ENCODE measurements at places on chromosomes 6 and 20.

DNA sequence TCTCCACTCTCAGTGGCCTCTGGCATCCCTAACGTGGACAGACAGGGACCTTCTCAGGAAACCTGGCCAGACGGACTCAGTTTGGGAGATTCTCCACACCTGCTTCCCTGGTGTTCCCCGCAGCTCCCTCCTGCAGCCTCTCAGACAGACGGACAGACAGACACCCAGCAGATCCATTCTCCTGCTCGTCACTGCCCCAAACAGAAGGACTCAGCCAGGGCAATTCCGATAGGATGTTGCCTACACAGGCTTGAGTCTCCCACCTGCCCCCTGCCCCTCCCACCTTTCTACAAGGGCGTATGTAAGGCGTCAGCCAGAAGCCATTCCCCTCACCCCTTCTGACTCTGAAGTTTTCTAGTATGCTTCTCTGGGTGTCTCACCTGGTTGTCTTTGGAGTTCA is 428 bp downstream of the CCM2L start:
- no peak for DNase-seq

- DNase-seq: no peak
Observed at GRCh38 chr6:42105156-42105648, 37.2 kb downstream of the C6orf132 start.

DNA sequence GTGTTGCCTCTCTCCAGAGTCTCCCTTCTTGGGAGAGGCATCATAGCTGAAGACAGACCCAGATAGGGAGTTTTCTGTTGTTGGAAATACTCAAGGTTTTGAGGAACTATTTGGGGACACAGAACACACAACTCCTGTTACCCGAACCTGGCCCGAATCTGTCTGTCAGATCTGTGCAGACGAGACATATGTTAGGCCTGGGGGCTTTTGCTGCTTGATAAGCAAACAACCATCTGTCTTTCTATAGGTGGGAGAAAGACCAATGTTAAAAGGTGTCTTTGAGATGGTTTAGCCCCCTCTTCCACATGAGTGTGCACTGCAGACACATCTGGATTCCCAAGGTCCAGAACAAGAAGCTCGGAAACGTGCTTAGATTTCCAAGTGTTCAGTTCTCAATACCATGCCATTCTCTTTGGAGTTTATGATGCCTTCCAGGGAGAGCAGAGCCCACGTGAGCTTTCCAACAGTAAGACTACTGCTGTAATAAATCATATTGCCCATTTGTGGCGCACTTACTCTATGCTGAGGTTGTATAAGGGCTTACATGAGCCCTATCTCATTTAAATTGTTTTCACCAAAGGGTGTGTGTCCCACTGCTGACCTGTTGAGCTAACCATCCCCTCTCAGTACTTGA is 3.8 kb upstream of the STX16 start:
- DNase-seq: no peak

- no peak for DNase-seq
Observed at GRCh38 chr6:31829633-31830283, 2.2 kb downstream of the HSPA1B start.

DNA sequence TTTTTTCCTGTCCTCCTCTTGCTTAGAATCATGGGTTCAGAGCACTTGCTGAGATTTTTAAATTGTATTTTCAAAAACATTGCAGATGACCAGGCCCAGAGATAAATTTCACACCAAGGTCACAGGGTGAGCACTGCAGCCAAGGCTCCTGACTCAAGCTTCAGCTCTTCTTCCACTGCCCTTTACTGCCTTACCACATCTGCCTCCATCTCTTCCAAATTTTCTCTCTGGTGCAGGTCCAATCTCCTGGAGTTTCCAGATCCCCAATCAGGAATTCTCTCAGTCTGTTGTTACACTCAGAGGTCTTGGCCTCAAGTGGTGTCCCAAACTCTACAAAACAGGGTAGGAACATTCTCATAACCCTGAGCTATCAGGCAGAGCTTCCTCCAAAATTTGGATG is 12.7 kb downstream of the SNAP25 start:
- DNase-seq: no peak

GRCh38 chr20:48975955-48976354 is 54.4 kb downstream of the ARFGEF2 start:
- no peak for DNase-seq

DNA sequence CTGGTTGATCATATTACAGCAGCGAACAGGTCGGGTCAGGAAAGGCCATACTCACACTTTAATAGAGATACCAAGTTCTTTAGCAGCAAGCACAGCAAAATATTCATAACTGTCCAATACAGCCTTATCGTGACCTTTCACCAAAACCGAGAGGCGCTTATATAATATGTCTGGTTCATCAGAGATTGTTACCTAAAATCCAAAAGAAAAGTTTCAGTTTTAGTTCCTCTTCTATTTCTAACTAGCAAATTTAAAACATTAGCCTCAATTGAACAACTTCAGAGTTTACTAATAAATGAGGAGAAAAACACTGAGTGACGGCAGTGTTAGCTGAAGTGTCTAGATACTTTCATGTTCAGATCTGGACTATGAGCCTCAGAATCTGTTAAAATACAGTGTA is 5.9 kb downstream of the MRPS10 start:
- DNase-seq: no peak

DNA sequence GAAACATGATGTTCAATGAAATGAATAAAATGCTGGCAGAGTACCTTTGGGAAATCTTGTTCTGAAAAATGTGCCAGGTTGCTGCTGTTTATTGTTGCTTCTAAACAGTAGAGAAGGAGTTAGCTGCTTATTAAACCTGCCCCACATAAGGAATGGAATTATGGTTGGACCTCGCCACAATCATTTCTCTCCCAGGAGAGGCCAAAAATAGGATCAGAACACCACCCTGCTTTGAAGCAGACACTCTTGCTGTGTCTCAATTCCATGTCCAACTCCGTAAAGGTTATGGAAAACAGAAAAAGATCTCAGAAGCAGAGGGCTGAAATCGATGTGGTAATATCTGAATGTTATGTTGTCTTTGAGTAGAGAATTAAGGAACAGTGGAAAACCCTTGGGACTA is 27.9 kb downstream of the AFG1L start:
- DNase-seq: no peak

DNA sequence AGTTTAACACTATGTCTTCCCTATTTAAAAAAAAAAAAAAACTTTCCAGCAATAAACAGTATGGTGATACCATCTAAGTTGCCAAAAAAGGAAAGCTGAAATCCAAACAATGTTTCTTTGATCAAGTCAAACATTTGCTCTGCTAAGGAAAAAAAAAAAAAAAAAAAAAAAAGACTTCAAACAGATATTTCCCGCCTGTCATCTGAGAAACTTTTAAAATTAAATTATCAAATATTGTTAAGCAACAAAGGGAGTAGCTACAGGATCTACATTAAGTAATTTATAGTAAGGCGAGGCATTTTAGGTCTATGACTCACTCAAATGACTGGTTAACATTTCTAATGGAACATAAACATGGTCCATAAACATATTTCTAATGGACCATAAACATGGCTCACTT is 121.2 kb downstream of the DST start:
- no peak for DNase-seq

DNA sequence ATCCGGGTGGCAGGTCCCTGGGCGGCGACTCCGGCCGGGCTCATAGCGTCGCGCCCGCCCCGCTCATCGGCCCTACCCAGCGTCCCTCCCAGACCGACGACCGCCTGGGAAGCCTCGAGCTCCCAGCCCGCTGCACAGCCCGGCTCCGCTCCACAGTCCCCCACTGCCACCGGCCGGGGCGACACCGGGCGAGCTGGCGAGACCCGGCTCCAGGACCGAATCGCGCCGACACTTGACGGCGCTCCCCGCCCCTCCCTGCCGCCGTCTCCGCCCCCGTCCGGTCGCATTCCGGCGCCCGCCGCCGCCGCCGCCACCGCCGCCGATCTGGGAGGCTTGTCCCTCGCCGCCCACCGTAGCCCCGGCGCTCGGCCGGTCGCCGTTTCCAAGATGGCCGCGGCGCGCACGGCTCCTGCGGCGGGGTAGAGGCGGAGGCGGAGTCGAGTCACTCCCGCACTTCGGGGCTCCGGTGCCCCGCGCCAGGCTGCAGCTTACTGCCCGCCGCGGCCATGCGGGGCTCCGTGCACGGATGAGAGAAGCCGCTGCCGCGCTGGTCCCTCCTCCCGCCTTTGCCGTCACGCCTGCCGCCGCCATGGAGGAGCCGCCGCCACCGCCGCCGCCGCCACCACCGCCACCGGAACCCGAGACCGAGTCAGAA is at the start of gene MAP3K4:
TSS of gene MAP3K4 (plus strand) at position 364 of the 655 bp plus-strand sequence. CDS start at position 527, 163 bp downstream.
- peak; percentile 85 for DNase-seq

- DNase-seq: no peak
Observed at GRCh38 chr6:341914-342831, 49.4 kb upstream of the IRF4 start.

Measured in activated CD4-positive, alpha-beta T cell treated with anti-CD3 and anti-CD28 coated beads, Interleukin-2, Interleukin-6, amounts not matched to agents 100 ng/mL and 50 ng/mL, durations not matched to agents 16 hours and 8 hours (primary cell).